Skin of body (tissue), 3 donors: ENCODE measurements at places on chromosomes 12 and 14.
A peak's percentile ranks its signal among the peaks of the same experiment; 100 is the strongest.

GRCh38 chr12:94536040-94536965 is 76.6 kb upstream of the CEP83 start:
- DNase-seq = no peak

DNA sequence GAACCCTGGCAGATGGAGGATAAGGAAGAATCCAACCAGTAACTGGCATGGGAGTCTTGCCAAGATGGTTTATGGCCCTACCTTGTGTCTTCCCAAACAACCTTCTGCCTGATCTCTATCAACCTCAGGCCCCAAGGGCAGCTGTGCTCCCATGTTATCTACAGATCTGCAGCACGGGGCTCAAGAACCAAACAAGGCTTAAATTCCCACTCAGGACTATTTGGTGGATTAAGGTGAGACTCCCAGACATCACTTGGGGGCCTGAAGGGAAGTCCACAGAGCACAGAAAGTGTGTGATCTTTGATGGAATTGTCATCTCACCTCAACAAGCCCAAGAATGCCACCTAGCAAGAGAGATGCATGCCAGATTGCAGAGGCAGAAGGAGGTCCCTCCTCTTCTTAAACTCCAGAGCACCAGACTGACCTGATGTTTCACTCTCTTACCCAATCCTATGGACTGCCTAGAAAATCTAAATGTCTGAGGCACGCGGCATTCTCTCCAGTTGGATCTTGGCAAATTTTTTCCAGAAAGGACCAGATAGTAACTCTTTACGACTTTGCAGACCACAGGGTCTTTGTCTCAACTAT is 759.5 kb upstream of the TBX3 start:
- no peak for DNase-seq

DNA sequence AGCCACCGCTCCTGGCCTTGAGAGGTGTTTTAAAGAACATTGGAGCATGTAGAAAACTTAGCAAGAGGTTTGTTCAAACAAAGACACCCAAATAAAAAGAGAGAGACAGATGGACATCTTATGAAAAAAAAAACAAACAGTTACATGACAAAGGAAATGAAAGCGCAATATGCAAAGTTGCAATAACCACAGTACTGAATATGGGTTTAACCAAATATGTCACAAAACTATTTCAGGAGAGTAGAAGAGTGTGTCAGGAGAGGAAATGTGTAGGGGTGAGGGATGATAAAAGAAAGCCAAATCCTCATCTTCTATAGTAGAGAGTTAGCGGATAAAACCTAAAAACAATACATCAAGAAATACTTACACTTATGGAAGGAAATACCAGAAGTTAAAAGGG is 98.4 kb downstream of the GTF2A1 start:
- DNase-seq = no peak

DNA sequence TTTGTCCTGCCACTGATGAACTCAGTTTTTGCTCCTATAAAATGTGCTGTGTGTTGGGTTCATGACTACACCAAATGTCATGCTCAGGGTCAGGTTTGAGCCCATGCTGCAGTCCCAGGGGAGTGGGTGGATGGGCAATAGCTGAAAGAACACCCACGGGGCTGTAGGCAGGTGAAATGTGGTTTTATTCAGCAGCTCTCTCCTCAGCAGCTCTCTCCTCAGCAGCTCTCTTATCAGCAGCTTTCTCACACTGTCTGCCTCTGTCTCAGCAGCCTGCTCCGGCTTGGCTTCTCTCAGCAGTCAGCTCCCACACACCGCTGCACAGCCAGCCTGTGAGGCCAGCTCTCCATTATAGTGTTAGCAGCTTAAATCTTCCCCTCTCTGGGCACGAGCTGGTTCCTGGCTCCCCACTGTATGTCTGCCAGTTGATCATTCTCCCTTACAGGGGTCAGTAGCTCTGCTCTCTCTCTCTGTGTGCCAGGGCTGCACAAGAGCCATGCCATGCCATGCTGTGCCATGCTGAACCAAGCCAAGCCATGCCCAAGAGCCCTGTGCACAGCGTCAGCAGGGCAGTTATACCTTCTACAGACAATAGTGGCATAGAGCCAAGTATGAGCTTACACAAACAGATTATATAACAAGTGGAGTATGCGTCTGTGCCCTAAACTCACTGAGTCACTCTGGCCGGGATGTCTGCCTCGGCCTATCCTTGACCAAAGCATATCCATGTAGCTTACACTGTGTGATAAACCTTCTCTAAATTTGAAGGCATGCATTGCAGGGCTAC is 303.3 kb upstream of the TMPO start:
- no peak for DNase-seq

- DNase-seq = peak; percentile 71
These were observed 25.5 kb upstream of the PCED1B start for GRCh38 chr12:47053961-47054360.

GRCh38 chr12:121086781-121087295 is 45.8 kb upstream of the P2RX7 start:
- DNase-seq = no peak

DNA sequence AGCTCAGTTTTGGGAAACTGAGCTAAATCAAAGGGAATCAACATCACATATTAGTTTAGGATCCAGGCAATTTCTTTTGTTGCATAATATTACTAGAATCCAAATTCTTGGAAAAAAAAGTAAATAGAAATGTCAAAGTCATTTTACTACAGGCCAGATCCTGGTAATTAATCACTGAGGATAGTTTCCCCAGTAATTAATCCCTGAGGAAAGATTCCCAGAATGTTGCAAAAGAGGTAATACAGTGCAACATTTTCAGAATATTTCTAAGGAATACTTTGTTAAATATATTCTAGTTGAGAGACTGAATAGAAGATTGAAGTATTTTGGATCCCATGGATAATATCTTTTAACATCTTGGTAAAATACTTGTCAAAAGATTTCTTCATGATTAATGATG is 207.0 kb upstream of the GARIN2 start:
- DNase-seq = no peak

DNA sequence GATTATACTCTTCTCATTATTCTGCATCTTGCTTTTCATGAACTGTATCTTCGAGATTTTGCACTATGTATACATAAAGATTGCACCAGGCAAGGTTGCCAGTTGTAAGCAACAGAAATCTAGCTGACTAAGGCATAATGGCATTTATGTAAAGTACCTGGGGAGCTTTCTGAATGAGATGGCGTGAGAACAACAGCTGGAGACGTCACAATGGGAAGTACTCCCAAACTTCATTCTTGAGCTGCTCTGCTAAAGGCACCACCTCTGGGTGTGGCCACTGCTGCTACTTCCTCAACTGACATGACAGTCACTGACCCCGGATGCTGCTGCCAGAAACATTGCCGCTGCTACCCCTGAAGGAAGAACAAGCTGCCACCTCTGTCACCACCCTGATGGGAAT is 220.7 kb downstream of the NOVA1 start:
- DNase-seq = no peak

- no peak for DNase-seq
These were observed 4.7 kb upstream of the CDH24 start for GRCh38 chr14:23062002-23062401.

- no peak for DNase-seq
These were observed 279.0 kb downstream of the ATXN7L3B start for GRCh38 chr12:74816398-74817175.

- DNase-seq = no peak
These were observed 33.1 kb downstream of the FERMT2 start for GRCh38 chr14:52917735-52918134.

- DNase-seq = no peak
These were observed 60.0 kb downstream of the DGLUCY start for GRCh38 chr14:91173904-91174303.

DNA sequence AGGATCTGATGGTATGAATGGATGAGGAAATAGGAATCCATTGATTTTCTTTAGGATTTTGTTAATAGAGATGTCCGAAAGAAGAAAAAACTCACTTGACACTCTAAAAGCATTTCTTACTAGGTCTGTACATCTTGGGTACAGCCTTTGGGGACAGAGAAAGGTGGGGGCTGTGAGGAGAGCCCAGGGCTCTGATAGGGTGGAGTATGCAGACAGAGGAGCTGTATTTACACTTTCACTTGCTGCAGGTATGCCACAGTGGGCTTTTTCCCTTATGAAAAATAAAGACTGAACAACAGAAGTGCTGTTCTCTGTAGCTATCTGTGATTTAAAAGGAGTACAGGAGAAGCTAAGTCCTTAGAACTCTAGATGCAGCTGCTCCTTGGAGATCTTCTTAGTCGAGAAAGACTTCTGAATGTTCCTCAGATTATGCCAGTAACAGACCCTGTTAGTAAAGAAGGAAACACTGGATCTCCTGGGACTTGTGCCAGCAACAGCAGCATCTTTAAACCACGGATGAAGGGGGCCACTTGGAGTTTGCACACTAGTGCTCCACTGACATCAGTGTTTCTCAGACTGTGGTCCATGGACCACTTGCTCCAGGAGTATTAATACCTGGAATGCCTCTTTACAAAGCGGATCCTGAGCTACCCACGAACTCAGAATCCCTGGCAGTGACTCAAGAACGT is 19.4 kb upstream of the RTRAF start:
- DNase-seq = no peak

GRCh38 chr12:2737656-2738241 is 57.0 kb upstream of the FKBP4 start:
- no peak for DNase-seq

GRCh38 chr14:102918438-102918837 is 4.0 kb upstream of the AMN start:
- no peak for DNase-seq

GRCh38 chr12:66862356-66862985 is 183.6 kb upstream of the GRIP1 start:
- DNase-seq = no peak

- no peak for DNase-seq
These were observed 1.2 kb downstream of the SLC2A13 start for GRCh38 chr12:40104461-40105264.

DNA sequence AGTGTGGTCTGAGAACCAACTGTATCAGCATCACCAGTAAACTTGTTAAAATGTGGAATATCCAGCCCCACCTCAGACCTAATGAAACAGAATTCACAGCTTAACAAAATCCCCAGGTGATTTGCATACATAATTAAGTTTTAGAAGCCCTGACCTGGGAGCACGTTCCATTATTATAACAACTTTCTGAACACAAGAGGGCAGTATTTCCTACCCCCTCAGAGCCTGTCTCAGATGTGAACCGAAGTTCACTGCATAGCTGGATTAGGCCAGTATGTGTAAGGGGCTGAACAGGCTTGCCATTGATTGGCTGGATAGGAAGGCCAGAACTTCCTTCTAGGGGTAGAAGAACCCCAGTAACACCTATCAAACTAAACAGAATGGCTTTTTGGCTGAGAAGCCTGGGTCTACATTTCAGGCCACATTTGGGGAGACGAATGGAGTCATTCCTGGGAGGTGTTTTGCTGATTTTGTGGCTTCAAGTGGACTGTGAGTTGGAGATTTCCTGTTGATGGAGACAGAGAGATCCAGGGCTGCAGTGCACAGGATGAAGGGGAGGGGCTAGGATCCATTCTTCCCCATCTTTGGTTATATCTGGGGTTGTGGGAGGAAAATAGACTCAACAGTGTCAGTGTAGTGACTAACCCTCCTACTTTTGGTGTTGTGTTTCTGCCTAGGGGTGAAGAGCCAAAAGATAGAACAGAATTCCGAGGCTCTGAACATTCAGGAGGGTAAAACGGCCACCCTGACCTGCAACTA is 94.7 kb upstream of the OR4E1 start:
- no peak for DNase-seq

DNA sequence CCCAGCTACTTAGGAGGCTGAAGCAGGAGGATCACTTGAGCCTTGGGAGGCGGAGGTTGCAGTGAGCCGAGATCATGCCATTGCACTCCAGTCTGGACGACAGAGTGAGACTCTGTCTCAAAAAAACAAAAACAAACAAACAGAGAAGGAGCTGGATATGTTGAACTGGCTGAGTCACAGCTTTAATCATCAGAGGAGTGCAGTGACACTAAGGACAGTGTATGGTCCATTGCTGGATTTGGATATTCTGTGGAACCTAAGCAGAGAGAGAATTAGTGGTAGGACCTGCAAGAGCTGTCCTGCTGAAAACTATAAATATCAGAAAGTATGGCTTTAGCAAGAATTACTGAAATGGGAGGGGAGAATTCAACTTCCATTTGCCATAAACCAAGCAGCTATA is 163.0 kb upstream of the PELI2 start:
- no peak for DNase-seq

- DNase-seq = no peak
These were observed 43.3 kb upstream of the DHRS4 start for GRCh38 chr14:23910101-23910875.

- no peak for DNase-seq
These were observed 34.1 kb downstream of the NOC4L start for GRCh38 chr12:132178316-132178715.

DNA sequence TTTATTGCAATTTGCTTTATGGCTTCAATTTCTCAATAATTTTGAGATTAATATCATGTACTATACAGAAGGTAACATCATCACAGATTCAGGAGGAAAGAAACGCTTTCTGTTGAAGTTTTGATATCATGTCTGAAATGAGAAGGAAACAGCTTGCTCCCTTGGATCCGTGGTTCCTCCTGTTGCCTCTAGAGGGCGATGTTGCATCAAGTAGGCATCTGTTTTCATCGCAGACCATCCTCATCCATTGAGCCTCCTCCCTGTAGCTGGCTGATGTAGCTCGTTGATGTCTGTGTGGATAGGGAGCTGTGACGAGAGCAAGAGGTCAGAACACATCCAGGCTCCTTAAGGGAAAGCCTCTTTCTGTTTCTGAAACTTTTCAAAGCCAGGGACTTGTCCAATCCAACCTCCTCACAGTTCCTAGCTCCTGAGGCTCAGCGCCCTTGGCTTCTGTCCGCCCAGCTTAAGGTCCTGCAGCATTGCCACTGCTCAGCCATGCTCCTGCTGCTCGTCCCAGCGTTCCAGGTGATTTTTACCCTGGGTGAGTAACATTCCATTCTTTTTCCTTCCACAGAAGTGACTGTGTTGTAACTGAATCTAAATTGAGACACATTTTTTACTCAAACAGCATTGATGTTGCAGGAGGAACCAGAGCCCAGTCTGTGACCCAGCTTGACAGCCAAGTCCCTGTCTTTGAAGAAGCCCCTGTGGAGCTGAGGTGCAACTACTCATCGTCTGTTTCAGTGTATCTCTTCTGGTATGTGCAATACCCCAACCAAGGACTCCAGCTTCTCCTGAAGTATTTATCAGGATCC is 304.8 kb upstream of the OR4E1 start:
- DNase-seq = no peak

GRCh38 chr14:44783901-44784300 is 177.8 kb downstream of the KLHL28 start:
- no peak for DNase-seq

GRCh38 chr14:103185051-103186029 is 62.1 kb downstream of the TNFAIP2 start:
- no peak for DNase-seq

DNA sequence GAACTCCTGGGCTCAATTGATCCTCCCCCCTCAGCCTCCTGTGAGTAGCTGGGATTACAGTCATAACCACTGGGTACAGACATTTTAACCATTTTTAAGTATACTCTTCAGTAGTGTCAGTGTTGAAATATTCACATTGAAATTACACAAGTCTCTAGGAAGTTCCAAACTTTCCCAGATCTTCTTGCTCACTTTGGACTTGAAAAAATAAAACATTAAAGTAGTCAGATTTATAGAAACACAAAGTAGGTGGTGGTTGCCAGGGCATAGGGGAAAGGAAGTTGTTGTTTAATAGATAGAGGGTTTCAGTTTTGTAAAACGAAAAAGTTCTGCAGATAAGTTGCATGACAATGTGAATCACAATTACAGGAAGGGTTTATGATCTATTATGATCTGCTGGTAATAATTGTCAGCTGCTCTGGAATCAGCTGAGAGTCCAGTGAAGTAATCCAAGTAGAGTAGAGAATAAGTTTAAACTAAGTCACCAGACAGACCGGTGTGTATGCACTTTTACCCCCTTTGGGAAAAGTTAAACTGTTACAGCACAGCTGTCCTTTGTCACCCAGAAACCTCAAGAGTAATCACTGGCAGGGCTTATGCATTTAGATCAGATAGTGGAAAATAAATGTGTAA is 27.4 kb downstream of the PCNX1 start:
- no peak for DNase-seq
